Suppressor macrophage treated with lipopolysaccharide for 1 hour (primary cell): ENCODE measurements at places on chromosomes 5 and 9.

DNA sequence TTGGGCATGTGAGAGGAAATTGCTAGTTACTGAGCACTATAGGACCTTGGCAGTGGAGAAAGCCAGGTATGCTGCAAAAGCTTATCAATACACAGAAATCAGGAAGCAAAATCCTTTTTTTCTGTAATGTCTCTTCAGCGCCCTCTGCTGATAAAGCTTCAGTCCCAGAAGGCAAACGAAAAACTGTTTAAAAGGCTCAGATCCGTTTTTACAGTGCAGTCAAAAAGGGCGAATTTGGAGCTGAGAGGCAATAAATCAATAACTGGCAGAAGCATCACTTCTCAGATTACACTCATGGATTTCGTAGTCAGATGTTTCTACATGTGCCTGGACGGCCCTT lies 1.1 kb upstream of the MAN2A1 start:
- DNase-seq: peak; percentile 68

DNA sequence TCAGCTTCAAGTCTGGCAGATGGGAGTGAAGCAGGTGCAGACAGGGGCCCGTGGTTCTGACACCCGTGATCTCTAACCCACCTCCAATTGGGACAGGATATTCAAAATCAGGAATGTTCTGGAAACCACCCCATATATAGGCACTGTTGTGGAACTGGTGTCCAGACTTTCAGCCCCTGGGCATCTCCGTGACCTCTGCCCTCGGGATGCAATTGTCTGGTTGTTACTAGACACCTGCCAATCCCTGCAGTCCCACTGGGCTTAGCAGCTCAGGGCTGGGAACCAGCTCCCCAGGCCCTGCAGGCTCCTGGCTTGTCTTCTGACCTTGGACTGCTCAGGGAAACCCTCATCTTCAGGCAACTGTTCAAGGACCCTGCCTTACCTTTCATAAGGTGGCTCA lies 38.8 kb downstream of the NTNG2 start:
- DNase-seq: no peak

DNA sequence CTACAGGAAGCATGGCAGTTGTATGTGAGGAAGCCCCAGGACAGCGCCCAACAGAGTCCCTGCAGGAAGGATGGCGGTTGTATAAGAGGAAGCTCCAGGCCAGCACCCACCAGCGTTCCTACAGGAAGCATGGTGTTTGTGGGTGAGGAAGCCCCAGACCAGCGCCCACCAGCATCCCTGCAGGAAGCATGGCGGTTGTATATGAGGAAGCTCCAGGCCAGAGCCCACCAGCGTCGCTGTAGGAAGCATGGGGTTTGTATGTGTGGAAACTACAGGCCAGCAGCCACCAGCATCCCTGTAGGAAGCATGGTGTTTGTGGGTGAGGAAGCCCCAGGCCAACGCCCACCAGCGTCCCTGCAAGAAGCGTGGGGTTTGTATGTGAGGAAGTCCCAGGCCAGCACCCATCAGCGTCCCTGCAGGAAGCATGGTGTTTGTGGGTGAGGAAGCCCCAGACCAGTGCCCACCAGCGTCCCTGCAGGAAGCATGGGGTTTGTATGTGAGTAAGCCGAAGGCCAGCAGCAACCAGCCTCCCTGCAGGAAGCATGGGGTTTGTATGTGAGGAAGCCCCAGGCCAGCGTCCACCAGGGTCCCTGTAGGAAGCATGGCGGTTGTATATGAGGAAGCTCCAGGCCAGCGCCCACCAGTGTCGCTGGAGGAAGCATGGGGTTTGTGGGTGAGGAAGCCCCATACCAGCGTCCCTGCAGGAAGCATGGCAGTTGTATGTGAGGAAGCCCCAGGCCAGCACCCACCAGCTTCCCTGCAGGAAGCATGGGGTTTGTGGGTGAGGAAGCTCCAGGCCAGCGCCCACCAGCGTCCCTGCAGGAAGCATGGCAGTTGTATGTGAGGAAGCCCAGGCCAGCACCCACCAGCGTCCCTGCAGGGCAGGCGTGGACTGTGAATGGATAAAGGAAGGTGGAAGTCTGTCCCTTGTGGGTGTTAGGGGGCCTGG lies 79.0 kb downstream of the DAP start:
- DNase-seq: peak; percentile 68

- no peak for DNase-seq
These were observed 36.4 kb downstream of the NXNL2 start for GRCh38 chr9:88571419-88571818.
